G401 (cell line): ENCODE measurements at places on chromosomes 5 and 9. TPM values are rescaled to one million over a fixed set of nuclear protein-coding genes. Genes with fewer than 3 reads are reported as not detected.

- no peak for DNase-seq
These were observed 439.6 kb upstream of the PTGER4 start for GRCh38 chr5:40240111-40240510.

GRCh38 chr5:7638456-7638855 is 212.5 kb downstream of the CFAP90 start:
- DNase-seq, result no peak

The MCCC2 gene
- total RNA-seq, result 61.4 and 117 TPM in 2 replicates

DNA sequence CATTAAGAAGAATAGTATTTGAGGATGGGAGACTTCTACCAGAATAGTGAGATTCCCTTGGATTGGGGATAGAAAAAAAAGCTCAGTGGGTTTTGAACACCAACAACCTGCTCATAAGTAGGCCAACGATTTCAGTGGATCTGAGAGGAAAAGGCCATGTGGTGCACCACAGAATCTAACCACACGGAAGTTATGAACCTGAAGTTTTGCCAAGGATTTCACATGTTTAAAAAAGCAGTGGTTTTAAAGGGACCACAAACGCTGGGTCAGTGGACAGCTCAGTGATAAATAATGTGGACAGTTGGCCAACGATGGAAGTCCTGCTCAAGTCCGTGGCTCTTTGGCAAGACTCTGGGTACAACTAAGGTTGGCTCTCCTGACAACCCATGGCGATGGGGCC is 107.2 kb upstream of the TXNDC8 start:
- no peak for DNase-seq

DNA sequence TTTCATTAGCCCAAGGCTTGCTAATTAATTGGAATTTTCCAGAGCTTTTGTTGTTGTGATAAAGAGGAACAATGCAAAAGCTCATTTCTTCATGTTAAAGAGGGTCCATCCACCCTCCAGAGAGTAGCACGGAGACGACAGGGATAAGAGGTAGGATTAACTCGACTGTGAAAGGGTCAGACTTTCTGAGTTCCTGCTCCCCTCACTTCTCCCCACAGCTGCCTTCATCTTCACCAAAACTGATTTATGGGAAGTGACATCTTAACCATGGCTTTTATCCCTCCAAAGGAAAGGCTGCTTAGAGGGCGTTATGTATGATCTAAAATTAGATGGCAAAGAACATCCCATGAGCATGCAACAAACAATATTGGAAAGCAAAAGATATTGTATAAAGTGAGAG is 135.5 kb downstream of the GLIS3 start:
- DNase-seq, result no peak

DNA sequence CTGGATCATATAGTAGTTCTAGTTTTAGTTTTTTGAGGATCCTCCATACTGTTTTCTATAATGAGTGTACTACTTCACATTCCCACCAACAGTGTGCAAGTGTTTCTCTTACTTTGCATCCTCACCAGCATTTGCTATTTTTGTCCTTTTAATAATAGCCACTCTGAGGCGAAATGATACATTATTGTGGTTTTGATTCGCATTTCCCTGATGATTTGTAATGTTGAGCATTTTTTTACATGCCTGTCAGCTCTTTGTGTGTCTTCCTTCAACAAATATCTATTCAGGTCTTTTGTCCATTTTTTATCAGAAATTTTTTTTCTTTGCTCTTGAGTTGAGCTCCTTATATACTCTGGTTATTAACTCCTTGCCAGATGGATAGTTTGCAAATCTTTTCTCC is 114.0 kb downstream of the ADAMTSL1 start:
- DNase-seq, result no peak

DNA sequence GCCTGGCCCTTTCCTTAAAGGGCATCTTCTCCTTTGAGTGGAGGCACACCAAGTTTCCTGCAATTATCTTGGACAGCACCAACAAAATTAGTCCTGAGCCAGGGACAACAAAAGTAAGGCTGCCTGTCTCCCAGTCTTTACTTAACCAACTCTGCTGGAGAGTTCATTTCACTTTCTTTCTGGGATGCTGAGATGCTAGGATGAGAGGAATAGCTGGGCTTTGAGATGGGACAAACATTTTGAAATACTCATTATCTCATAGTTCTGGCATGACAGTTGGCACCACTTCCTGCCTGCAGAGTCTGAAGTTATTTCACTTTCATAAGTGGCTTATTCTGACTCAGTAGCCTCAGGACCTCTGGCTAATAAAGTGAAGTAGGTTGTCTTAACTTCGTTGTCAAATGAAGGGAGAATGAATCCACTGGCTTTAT is 157.0 kb downstream of the C9orf152 start:
- no peak for DNase-seq

The PTGDS gene
- total RNA-seq, result 4.7 TPM in 1 of 2 replicates, not detected in the other

- no peak for DNase-seq
These were observed 2.8 kb downstream of the SOHLH1 start for GRCh38 chr9:135696446-135696845.

DNA sequence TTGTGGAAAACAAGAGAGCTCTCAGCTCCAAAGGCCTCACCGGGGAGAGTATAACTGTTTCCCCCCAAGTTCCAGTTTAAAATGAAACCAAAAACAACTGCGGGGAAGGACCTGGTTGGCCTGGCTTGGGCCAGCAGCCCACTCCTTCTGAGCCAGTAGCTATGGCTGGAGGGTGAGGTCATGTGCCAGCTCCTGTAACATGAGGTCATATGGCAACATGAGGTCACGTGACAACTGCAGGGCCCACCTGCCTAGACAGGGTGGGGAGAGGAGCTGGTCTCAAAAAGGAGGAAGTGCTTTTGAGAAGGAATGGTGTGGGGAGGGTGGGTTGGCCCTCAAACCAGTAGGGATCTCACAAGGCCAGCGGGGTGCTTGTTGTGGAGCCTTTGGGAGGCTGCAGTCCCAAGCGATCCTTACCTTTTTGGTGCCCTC is 29.3 kb upstream of the CRB2 start:
- DNase-seq, result no peak

- DNase-seq, result no peak
These were observed 46.3 kb downstream of the AP3S1 start for GRCh38 chr5:115888027-115888426.

GRCh38 chr9:92610470-92611420 is 59.2 kb downstream of the IPPK start:
- no peak for DNase-seq

The RPL35 gene
- total RNA-seq, result 2,015 and 3,321 TPM in 2 replicates

GRCh38 chr5:127602896-127603844 is 45.7 kb upstream of the CTXN3 start:
- no peak for DNase-seq

The KCTD16 gene
- 0.18 TPM in 1 of 2 replicates, not detected in the other for total RNA-seq

The ADAMTS19 gene
- not detected in 2 replicates for total RNA-seq

DNA sequence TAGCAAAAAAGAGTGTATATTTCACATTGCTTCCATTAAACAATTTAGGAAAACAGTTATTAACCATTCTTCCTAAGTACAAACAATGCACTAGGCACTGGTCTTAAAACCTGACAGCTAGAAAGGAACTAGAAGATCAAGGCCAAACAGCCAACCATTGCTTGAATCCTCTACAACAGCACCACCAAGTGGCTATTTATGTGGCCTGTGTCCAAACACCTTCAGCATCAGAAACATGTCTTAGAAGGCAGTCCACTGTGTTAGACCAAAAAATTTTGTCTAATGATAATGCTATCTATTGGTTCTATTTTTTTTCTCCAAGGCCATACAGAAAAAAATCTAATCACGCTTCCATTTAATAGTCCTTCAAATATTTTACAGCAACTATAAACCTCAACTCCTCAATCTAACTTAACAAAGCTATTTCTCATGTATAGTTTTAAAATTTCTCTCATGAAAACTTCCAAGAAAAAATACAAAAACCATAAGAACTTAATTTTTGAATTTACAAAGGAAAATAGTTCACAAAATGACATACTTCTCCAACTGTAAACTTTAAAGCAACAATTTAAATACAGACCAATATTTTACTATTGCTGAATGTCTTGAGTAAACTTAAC is 36.1 kb downstream of the CAAP1 start:
- DNase-seq, result peak; percentile 30

The CTXN3 gene
- total RNA-seq, result not detected in 2 replicates

DNA sequence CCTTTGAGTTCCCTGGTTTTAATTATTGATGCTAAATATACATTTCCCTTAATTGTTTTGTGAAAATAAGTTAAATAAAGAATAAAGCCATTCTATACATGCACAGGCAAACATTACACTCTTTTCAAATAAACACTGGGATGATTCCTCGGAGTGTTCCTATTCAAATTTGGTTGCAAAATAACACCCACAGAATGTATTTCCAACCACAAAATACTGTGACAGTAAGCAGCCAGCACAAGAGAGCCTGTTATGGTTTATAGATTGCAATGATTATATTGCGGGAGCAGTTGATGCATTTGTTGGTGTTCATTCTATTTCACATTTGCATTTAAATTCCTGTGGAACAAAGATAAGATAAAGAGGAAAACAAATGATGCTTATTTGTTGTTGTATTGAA is 632.6 kb upstream of the WWC1 start:
- no peak for DNase-seq

DNA sequence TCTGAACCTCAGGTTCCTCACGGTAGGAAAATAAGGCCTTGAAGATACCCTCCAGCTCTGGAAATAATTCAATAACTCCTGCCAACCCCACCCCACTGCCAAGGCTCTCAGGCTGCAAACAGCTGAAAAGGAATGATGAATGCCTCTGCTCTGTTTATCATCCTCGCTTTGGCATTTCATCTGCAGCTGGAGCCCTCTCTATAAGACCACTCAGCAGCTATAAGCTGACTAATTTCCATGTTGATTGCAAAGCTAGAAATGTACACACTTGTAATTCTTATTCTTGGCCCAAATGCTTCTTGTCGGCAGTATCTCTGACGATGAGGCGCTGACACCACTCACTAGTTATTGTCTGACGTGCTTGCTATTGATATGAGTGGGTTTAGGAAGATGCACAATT is 408.4 kb upstream of the NMUR2 start:
- peak; percentile 15 for DNase-seq

GRCh38 chr5:178433273-178433775 is 156.9 kb downstream of the COL23A1 start:
- no peak for DNase-seq

- DNase-seq, result no peak
These were observed 7.3 kb downstream of the NRARP start for GRCh38 chr9:137294681-137295237.

DNA sequence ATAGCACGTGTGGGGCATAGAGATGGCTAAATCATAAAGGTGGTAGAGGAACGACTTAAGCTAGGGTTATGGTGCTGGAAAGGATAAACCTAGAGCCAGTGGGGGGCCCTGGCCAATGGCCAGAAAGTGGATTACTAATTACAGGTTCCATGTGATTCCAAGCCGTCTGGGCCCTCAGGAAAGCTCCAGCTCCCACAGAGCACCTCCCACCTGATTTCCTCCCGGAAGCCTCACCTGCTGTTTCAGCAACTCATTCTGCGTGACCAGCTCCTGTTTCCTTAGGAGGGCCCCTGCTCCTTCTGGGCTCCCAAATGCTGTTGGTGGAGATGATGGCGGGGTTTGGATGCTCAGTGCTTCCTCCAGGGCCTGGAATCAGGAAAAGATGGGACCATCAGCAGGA is 16.2 kb downstream of the GPX3 start:
- peak; percentile 79 for DNase-seq

DNA sequence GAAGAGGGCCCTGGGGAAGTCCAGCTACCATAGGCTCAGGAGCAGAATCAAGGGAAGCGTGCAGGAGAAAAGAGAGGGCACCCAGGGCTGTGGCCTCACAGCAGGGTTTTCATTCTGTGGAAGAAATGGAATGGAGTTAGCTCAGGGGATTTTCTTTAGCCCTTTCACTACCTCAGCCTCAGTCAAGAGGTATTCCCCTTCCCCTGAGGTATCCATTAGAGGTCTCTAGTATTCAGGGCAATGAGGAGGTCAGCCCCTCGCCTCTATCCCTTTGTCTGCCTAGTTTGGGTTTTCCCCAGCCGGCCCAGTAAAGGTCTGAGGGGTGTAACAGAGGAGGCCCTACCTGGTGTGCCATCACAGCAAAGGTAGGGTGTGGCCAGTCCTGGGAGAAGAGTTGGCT is 21.5 kb downstream of the GFRA3 start:
- no peak for DNase-seq

GRCh38 chr5:121963392-121963791 is 1.6 kb downstream of the SRFBP1 start:
- DNase-seq, result no peak
